Hematopoietic multipotent progenitor cell treated with erythropoietin and hydrocortisone succinate and interleukin-3 and kit ligand, for 6 days (in vitro differentiated cells): ENCODE measurements at places on chromosomes 2 and 18.

DNA sequence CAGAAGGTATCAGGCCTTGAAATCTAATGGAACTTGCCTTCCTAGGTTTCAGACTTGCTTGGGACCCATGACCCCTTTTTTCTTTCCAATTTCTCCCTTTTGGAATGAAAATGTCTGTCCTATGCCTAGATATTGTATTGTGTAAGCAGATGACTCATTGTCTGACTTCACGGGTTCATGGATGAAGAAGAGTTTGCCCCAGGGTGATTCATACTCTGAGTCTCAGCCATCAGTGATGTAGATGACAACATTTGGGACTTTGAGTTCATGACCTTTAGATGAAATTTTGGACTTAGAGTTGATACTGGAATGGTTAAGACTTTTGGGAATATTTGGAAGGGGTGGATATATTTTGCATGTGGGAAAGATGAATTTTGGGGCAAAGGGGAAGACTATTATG, 11.2 kb upstream of the SCYGR5 start:
- no peak for DNase-seq

DNA sequence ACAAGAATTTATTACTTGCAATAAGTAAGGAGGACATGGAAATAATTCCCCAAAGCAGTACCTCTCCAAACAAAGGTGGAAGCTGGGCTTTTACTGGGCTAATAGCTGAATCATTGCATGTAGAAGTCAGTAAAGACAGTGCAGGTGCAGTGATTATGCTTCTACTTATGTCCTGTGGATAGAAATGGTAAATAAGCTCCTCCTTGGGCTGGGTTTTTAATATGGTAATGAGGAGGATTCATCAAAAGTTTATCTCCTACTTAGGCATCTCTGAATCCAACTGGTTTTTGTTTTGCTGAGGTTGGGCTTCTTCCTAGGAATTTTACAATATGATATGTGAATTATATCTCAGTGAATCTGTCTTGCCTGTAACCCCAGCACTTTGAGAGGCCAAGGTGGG, 297.4 kb upstream of the MC4R start:
- DNase-seq = no peak

GRCh38 chr2:75367401-75367800, 168.1 kb upstream of the TACR1 start:
- DNase-seq = no peak

GRCh38 chr2:197204519-197205250, 105.9 kb downstream of the ANKRD44 start:
- DNase-seq = peak; percentile 5

DNA sequence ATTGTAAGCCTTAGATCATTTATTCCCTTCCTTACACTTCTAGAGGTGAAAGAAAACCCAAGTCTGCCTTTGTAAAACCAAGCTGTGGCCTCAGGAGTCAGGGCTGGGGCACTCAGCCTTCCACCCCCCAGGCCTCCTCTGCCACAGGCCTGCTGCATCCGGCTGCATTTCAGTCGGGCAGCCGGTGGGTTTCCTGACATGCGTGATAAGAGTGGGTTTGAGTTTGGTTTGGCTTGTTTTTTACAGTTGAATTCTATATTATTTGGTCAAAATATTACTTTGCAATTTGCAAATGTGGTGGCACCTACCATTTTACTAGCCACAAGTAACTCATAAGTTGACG, 42.4 kb downstream of the ADI1 start:
- peak; percentile 7 for DNase-seq

GRCh38 chr2:14256890-14257289, 375.6 kb upstream of the LRATD1 start:
- no peak for DNase-seq

GRCh38 chr18:58682429-58683069, 11.3 kb downstream of the MALT1 start:
- DNase-seq = peak; percentile 84

- no peak for DNase-seq
These were observed 107.9 kb downstream of the KCNF1 start for GRCh38 chr2:11019614-11020013.

- peak; percentile 30 for DNase-seq
These were observed 68.8 kb upstream of the SERTAD2 start for GRCh38 chr2:64722291-64723044.

DNA sequence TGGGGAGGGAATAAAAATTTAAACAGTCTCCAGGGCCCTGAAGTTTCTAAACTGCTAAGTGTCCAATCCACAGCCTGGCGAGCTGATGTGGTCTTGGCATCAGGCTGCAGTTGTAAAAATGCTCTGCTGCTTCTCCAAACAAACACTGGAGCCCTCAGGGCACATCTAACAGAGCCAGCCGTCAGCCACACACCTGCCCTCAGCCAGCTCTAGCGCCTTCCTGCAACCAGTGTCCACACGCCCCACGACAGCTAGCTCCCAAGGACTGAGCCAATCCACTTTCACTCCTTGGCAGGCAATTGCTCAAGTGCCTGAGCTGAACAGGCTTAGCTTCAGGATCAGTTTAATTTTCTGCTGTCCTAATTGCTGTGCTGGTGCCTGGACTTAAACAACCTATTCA, 446.4 kb upstream of the RAB12 start:
- DNase-seq = no peak

- peak; percentile 38 for DNase-seq
These were observed 263.8 kb upstream of the ATP5MC3 start for GRCh38 chr2:175445281-175445680.

GRCh38 chr2:58207189-58207588, 33.9 kb downstream of the FANCL start:
- DNase-seq = no peak

GRCh38 chr18:3345885-3346284, 84.0 kb downstream of the MYL12B start:
- DNase-seq = no peak

DNA sequence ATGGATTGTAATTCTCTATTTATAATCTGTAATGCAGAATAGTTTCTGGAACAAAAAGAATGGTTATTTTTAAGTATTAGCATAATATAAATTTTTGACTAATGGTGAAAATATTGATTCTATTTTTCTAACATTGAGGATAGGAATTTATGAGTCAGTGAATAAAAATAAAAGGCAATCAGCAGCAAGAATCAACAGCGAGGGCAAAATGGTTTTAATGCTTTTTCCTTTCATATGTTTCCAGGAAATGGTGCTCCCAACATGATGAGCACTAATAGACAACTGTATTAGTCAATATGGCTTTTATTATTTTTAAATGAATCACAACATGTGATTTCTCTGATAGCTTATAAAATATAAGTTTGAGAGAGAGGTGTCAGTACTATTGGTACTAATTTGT, 90.7 kb upstream of the TFPI start:
- DNase-seq = no peak

- DNase-seq = no peak
These were observed 49.8 kb downstream of the CYB5A start for GRCh38 chr18:74241970-74242369.

GRCh38 chr2:107362993-107363392, 463.7 kb upstream of the RGPD4 start:
- no peak for DNase-seq

GRCh38 chr2:186590759-186591505, 1.1 kb downstream of the ITGAV start:
- DNase-seq = peak; percentile 79

GRCh38 chr2:50879457-50879856, 152.5 kb downstream of the NRXN1 start:
- DNase-seq = no peak

DNA sequence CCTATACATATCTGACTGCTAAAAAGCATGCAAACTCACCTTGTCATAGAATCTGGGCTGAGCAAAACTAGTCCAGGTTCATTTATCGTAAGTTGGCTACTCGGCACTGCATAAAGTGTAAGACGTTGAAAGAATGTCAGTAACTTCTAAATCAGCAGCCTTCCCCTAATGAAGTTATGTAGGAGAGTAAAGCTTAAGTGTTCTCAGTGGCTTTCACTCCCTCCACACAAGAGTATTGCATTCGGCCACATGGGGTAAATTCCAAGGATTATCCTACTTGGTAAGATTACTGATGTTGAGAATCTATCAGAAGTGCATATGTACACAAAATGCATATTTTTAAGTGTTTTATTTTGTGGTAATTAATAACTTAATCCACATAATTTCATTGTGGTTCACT, 130.1 kb downstream of the LCLAT1 start:
- DNase-seq = no peak

- no peak for DNase-seq
These were observed 103.3 kb downstream of the EXOC6B start for GRCh38 chr2:72722492-72723070.

- no peak for DNase-seq
These were observed 90.3 kb downstream of the PRPF40A start for GRCh38 chr2:152626911-152627339.

- no peak for DNase-seq
These were observed 77.7 kb downstream of the GDF7 start for GRCh38 chr2:20744366-20745335.

- no peak for DNase-seq
These were observed 40.9 kb upstream of the CCDC88A start for GRCh38 chr2:55460562-55460961.
